ENCODE measurements at places on chromosomes 2 and 18.

GRCh38 chr2:71130905-71131244 lies 441 bp downstream of the MPHOSPH10 start:
- DNase-seq, result no peak

- no peak for DNase-seq
These were observed 159.4 kb downstream of the AGPS start for GRCh38 chr2:177551989-177552421.

GRCh38 chr2:66240286-66240685 lies 194.6 kb upstream of the MEIS1 start:
- no peak for DNase-seq

GRCh38 chr2:132984731-132985130 lies 314.7 kb upstream of the LYPD1 start:
- no peak for DNase-seq

DNA sequence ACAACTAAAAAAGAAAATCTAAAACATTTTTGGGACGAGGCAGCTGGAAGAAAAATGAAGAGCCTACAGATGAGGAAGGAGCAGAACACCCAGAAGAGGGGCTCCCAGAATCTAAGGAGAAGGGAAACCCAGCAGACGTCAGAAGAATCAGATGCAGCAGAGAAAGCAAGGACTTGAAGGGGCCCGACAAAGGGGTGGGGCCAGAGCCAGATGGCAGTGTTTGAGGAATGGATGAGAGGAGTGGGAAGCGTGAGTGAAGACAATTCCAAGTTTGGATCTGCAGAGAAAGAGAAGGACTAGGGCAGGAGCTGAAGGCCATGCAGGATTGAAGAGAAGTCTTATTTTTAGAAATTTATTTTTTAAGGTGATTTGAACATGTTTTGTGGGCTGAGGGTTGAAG lies 19.3 kb downstream of the PTMA start:
- no peak for DNase-seq

DNA sequence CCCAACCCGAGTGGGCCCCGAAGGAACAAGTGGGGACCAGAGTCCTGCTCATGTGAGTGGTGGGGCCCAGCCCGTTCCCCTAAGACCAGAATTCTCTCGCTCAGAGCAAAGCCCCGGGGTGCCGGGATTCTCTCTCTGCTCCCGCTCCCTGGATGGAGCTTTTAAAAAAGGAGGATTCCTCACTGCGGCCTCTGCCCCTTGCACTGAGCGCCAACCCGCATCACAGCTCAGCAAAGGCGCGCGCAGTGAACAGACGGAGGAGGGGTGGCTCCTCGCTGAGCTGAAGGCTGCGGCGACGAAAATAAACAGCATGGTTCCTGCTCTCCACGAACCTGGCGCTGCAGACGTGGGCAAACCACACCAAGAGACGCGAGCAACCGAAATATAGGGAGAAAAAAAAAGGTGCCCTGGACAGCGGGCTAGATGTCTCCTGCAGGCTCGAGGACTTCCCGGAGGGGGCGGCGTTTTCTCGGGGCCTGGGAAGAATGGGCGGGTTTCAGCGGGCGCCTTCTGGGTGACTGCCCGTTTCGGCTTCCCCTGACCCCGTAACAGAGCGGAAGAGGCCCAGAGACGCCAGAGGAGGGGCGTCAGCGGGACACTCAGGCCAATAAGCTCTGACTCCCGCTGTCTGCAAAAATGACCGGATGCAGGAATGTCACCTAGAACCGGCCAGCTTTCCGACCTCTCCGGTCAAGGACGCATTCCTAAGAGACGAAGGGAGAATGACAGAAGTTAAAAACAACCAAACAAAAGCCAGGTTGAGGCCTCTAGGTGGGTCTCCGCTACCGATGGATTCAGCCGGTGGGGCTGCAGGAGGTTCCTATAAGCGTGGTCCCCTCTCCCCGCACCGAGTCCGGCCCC lies 819 bp upstream of the KLF11 start:
- no peak for DNase-seq

DNA sequence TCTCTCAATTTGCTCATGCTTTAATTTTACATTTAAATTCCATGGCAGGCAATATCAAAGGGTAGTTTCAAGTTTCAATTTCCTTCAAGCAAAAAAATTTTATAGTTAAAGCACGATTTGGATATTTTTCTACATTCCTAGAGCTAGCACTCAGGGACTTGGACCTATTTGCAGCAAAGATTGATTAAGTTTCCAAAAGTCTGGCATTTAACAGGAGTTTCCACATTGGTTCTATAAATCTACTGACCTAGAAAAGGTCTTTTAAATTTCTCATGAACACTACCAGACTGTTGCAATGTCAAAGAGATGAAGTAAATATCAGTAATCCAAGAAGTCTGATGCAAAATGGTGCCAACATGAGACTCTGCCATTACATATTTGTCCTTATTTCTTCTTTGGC lies 253.7 kb upstream of the LINC00305 start:
- DNase-seq, result no peak

GRCh38 chr2:23518481-23519333 lies 133.7 kb downstream of the KLHL29 start:
- DNase-seq, result no peak

- no peak for DNase-seq
These were observed 350.2 kb downstream of the RIT2 start for GRCh38 chr18:42765302-42765701.

DNA sequence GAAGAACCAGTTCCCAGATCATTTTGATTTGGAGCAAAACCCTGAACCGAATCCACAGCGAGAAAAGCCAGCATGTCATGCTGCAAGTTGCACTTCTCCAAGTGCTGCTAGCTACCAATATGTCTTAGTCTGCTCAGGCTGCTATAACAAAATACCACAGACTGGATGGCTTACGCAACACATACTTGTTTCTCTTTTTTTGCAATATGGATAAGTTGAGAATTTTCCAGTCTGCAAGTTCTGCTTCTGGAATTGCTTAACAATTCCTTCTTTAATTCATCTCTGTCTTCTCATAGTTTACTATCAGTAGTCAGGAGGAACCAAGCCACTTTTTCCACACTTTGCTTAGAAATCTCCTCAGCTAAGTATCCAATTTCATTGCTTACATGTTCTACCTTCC lies 105.9 kb upstream of the RBBP8 start:
- no peak for DNase-seq

DNA sequence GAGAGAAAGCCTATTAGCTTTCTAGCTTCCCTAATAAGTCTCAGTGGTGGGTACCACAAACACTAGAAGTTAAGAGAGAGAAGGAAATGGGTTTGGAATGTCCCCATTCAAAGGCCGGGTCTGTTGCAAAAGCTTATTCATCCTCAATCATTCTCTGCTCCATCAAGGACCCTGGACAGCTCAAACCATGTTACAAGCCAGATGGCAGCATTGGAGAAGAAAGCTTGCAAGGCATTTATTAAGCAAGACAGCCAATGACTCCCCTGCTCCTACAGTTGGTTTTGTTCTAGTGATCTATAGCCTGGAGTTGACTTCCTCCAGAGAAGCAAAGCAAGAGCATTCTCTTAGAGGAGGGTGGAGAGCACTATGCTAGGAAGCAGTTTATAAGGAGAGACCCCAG lies 86.9 kb upstream of the LMAN1 start:
- DNase-seq, result no peak

GRCh38 chr18:63325086-63325686 lies 5.6 kb upstream of the BCL2 start:
- no peak for DNase-seq

Measured in stimulated activated CD4-positive, alpha-beta T cell treated with anti-CD3 and anti-CD28 coated beads, TNF-alpha, amount 100 ng/mL, for 24 hours (primary cell).